Sciatic nerve (tissue), 2 donors: ENCODE measurements at places on chromosomes 5 and 9. TPM values are rescaled to one million over a fixed set of nuclear protein-coding genes. Genes with fewer than 3 reads are reported as not detected.

GRCh38 chr5:125343015-125343414 is 596.6 kb upstream of the ZNF608 start:
- DNase-seq = no peak

SLC6A7 gene
- total RNA-seq = not detected

IFNA2 gene
- total RNA-seq = not detected

- DNase-seq = no peak
Measured at GRCh38 chr5:134944630-134945029, 23.1 kb upstream of the CATSPER3 start.

FAT2 gene
- 0.40 TPM for total RNA-seq

GRCh38 chr9:111839987-111840386 is 45.2 kb upstream of the SHOC1 start:
- DNase-seq = no peak

DNA sequence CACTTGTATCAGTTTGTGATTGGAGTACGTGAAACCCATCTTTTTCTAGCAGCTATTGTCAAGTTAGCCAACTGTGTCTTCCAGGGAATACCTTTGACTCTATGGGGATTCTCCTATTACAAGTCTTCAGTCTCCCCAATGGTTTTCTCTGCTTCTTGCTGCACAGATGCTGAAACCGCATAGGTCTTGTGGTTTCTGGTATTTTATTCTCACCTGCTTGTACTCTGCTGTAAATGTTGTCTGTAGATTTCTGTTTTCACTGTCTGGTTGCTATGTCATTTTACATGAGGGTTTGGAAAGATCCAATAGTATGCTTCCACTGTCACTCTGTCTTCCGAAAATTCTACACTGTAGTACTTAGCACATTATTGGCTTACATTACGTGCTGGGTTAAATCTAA is 1196.9 kb upstream of the C9orf72 start:
- no peak for DNase-seq

DNA sequence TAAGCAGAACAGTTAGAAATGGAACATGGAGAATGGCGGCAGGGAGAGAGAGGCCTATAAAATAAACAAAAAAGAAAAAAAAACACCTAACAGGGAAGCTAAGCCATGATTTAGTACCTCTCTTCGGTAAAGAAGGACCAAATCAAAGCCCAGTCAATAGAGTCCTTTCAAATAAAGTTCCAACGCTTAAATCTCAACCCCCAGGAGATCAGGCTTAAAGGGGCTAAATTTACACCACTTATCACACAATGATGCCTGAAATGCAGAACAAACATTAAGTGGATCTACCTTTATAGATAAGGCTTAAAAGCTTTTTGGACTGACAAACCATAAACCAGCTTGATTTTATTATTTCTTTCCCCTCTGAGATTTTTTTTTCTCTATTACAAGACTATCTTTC is 66.3 kb downstream of the PRELID2 start:
- no peak for DNase-seq

GRCh38 chr9:93468763-93469456 is 15.5 kb upstream of the FAM120AOS start:
- no peak for DNase-seq

DDX46 gene
- 47.2 TPM for total RNA-seq

OR13C2 gene
- not detected for total RNA-seq

DNA sequence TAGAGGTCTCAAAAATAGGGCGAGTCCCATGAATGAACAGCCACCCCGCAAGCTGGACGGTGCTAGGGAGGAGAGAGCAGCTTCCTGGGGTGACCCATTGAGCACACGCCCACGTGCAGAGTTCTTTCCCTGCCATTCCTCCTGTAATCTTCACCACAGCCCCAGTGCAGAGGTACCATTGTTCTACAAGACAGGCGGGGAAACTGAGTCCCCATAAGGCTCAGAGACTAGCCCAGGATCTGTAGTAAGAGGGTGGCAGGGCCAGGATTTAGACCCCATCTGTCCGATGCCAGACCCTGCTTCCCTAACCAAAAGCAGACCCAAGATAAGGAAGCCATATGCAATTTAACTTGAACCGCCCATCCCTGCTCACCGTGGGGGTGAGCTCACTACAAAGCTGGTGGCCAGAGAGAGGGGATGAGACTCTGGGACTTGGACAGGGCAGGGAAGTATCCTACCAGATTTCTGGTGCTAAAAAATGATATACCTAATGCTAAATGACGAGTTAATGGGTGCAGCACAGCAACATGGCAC is 36.7 kb upstream of the ORM1 start:
- DNase-seq = no peak

FCN2 gene
- total RNA-seq = not detected

DNA sequence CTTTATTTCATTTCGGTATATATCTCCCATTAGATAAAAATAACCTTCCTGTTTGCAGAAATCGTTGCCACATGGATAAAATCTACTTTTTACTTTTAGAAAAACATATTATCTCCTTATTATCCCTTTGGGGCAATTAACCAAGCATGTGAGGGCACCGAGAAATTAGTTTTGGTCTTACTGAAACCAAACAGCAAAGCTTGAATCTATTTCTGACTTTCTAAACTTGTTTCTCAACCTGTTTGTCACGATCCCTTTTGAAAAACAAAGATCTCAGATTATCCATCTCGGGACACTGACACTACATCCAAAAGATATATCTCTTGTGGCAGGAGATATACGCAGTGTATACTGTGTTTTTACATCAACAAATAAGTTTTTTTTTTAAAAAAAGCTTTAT is 2.3 kb downstream of the TUT7 start:
- DNase-seq = no peak

GABBR2 gene
- total RNA-seq = 0.49 TPM

CCDC183 gene
- total RNA-seq = 2.5 TPM

DNA sequence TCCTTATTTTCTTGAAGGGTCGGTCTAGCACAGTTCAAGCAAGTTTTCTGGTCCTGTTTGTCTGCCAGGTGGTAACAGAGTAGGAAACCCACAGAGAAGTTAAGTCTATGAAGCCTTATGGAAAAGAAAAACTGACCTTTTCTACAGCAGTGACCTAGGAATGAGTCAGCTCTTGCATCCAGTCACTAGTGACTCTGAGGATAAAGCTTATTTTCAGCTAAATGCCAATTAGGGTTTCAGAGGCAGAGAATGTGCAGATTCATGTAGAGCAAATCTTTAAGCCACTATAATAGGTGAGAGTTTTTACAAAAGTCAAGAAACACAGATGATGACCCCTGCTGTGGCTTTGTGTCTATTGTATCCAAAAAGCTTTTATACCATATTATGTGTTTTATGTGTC is 100.7 kb downstream of the CWC27 start:
- no peak for DNase-seq

DNA sequence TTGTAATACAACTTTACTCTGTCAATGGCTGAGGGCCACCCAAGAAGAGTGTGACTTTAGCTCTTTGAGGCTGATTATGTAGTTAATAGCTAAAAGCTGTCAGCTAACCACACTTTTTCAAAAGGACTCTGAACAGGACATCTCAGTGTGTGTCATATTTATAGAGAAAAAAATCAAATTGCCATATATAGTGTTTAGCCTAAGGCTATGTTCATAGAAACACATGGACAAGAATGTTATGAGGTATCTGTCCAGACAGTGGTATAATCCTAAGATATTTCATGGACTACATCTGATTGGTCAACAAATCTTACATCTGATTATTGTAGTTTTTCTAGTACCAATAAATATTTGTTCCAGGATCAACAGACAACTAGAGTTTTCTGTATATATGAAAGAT is 42.1 kb upstream of the CDH18 start:
- DNase-seq = no peak

DNA sequence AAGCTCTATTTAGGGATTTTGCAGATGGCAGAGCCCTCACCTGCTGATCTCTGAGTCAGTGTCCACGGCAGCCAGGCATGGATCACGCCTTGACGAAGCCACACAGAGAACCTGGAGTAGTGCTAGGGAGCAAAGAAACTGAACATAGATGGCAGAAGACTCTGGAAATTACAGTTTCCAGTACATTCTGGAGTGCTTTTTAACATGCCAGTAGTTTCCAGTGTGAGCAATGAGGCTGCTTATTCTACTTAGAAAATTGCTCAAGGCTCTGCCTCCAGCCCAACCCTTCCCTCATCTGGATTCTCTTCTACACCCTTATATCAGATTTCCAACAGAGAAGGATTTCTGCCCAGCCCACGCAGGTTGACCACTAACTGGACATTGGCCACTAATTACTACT is 203.3 kb downstream of the ADAMTS12 start:
- DNase-seq = no peak
